ENCODE measurements at places on chromosomes 3 and 15.

DNA sequence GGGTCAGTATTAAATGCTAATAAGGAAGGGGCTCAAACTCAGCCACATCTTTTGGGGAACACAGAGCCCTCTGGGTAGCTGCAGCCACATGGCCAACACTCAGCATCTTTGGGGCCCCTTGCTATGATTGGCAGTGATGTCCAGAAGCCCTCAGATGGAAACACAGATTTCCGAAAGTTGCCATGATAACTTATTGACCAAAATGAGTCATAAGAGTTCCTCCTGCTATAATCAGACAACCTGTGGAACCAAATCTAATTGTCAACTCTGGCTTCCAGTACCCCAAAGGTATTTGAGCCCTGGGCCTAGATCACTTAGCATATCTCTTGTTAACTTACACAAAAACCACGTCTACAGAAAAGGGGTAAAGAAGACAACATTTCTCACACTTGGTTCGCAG, 392.2 kb downstream of the KCNH8 start:
- no peak for DNase-seq

- DNase-seq: no peak
Measured at GRCh38 chr15:31439328-31439727, 112.7 kb downstream of the KLF13 start.

DNA sequence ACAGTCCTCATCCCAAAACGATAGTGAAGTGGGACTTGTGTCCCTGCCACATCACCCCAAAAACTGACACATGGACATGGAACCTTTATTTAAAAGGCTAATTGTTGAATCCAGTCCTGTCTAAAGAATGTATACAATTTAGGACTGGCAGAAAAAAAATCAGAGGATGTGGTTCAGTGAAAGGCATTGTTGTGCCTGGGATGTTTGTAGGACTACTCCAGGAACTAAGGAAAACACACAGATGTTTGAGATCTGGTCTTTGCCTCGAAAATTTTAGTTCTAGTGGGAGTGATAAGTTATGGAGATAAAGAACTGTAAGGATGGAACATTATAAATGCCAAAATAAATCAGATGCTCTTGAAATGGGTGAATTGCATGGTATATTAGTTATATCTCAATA, 27.2 kb downstream of the VGLL4 start:
- DNase-seq: no peak

DNA sequence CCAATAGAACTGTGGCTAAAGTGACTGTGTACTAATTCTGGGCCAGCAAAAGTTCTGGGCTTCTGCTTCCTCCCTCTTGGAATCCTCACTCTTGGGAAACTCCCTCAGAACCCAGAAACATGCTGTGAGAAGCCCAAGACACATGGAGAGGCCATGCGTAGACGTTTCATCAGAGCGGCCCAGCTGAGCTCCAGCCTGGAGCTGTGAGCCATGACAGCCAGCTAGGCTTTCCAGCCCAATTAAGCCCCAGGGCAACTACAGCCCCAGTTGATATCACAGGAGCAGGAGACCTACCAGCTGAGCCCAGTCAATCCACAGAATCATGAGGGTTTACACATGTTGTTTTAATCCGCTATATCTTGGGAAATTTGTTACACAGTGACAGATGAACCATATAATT, 43.6 kb upstream of the CNOT10 start:
- no peak for DNase-seq

- DNase-seq: no peak
Measured at GRCh38 chr3:126477061-126477380, 1.3 kb upstream of the ZXDC start.

- no peak for DNase-seq
Measured at GRCh38 chr3:10495003-10495402, 10.4 kb downstream of the ATP2B2 start.

DNA sequence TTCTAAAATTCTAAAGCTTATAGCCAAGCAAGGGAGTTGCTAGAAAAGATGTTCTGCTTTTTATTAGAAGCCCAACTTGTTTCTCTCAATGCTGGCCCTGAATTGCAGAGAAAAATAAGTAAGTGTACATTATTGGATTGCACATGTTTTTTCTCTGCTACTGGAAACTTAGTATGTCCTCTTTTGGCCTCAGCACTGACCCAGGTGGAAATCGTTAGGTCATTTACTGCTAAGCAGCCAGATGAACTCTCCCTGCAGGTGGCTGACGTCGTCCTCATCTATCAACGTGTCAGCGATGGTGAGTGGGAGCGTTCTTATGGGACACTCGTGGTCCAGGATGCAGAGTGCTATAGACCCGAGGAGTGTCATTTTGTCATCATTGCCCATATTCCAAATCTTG, 69.8 kb downstream of the DHX36 start:
- DNase-seq: no peak

- DNase-seq: no peak
Measured at GRCh38 chr3:17207979-17208378, 323.2 kb downstream of the PLCL2 start.

DNA sequence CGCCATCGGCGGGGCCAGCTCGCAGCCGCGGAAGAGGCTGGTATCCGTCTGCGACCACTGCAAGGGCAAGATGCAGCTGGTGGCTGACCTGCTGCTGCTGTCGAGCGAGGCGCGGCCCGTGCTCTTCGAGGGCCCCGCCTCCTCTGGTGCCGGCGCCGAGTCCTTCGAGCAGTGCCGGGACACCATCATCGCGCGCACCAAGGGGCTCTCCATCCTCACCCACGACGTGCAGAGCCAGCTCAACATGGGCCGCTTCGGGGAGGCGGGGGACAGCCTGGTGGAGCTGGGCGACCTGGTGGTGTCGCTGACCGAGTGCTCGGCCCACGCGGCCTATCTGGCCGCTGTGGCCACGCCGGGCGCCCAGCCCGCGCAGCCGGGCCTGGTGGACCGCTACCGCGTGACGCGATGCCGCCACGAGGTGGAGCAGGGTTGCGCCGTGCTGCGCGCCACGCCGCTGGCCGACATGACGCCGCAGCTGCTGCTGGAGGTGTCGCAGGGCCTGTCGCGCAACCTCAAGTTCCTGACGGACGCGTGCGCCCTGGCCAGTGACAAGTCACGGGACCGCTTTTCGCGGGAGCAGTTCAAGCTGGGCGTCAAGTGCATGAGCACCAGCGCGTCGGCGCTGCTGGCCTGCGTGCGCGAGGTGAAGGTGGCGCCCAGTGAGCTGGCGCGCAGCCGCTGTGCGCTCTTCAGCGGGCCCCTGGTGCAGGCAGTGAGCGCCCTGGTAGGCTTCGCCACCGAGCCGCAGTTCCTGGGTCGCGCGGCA, 1.8 kb downstream of the TLNRD1 start:
- no peak for DNase-seq

- DNase-seq: no peak
Measured at GRCh38 chr3:45736707-45737106, 47.5 kb downstream of the SACM1L start.

GRCh38 chr15:82640672-82641071, 6.5 kb downstream of the CPEB1 start:
- no peak for DNase-seq

- DNase-seq: no peak
Measured at GRCh38 chr3:36058404-36059030, 321.8 kb upstream of the STAC start.

DNA sequence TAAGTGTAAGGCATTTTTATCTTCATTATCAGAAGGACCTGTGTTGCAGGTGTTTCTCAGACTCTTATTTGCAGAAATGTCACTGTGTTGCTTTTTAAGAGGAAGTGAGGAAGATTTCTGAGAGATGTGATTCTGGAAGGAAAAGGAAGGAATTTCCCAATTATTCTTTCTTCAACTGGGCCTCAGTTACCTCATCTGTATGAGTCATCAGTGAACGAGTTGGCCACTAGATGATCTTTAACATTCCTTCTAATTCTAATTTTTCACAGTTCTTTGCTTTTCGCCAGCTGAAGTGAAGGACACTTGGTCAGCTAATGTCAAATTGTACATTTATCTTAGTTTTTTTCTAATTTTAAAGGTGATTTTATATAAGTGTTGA, 28.9 kb downstream of the CLEC3B start:
- DNase-seq: no peak

GRCh38 chr3:133607816-133608215, 34.3 kb downstream of the CDV3 start:
- DNase-seq: no peak

DNA sequence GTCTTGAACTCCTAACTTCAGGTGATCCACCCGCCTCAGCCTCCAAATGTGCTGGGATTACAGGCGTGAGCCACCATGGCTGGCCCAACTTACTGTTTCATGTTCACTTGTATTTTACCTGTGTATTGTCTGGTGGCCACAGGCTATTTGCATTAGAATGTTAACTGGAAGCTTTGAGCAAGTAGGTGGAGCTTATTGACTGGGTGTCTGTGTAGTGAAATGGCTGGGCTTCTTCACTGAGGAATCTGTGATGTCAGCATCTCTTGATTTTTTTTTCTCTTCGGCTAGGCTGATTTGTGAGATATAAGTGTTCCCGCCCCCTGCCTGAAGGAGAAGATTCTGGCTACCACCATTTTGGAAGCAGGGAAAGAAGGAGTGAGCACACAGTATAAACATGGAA, 237.8 kb upstream of the PEX5L start:
- DNase-seq: no peak

- no peak for DNase-seq
Measured at GRCh38 chr3:157471064-157471463, 32.2 kb downstream of the VEPH1 start.

DNA sequence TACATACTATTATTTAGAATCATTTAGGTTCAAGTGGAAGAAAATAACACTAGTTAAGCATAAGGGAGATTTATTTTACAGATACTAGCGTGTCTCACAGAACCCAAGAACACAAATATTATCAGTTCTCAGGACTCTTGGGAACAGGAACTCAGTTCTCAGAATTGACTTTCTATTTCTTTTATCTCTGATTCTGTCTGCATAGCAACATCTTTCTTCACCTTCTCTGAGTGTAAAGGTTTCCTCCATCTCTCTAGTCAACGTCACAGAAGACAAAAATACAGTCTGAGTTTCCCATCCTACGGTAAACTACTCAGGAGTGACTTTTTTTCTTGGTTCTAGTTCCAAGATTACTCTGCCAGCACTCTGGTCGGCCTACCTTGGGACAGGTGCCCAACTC, 220.0 kb downstream of the SV2B start:
- no peak for DNase-seq

DNA sequence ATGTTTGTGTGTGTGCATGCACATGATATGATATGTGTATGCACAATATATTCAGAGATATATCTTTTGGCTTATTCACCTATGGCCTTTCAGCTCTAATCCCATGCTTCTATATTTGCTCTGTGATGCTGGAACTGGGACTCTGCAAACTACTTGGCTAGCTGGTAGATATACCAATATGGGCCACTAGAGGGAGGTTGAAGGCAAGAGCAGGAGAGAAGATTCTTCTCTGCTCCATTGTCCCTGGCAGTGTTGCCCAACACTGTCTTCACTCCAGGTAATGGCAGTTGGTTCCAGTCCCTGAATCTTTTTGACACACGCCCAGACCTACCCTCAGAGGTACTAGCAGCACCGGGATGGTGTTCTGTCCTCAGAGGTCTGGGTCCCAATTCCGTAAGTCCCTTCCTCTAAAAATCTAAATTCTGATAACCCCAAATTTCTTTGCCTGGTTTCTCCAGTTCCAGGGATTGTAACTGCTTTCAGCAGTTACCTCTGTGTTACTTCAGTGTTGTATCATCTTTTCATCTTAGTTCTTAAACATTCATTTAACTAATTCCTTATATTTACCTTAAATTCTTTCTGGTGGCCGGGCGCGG, 44.7 kb downstream of the GTPBP8 start:
- peak; percentile 67 for DNase-seq

DNA sequence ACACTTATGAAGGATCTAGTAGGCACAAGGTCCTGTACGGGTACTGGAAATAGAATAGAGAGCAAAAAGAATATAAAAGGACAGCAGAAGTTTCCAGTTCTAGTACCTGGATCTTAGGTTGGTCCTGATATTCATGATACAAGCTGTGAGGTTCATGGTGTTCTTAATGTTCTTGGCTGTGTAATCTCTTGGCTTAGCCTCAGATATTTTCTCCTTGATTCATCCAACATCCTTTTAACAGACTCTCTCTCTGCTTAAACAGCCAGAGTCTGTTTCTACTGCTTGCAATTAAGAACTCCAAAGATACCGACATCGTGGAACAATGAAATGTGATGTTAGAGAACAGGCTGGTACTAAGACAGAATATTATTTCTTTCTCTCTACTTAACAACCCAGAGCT, 49.9 kb downstream of the CNTN3 start:
- DNase-seq: no peak

DNA sequence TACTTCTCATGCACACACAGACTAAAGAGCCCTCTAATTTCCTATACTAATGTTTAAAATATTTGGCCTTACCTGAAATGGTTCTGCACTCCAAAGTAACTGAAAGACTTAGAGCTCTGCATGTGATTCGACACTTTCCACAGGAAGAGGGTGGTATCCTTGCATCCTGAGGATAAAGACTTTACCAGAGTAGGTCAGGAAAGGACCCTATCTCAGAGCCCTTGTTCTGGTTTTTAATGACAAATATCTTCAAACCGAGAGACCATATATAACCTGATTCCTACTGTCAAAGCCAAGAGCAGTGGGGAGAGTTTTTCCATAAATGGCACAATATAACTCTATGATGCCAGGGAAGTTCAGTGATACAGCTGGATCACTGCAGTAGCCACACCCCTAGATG, at the start of gene GP5:
Gene GP5 (minus strand): TSS at position 101 of the 400 bp plus-strand sequence. CDS start 984 bp downstream, outside the sequence.
- no peak for DNase-seq

DNA sequence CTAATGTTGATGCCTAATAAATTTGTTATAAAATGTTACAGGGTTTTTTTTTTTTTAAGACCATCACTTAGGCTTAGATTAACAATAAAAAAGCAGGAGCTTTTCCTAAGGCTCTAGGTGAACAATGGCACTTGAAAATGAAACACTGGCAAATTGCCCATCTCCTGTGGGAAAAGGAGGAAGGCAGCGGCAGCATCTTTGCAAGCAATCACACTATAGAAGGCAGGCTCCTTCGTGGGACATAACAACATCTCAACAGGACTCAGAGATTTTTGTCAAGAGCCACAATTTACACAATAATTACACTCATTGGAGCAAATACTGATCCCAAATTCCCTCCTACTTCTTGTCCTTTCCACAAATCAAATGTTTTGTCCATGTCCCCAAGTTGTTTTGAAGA, 646.7 kb downstream of the ROBO2 start:
- no peak for DNase-seq

DNA sequence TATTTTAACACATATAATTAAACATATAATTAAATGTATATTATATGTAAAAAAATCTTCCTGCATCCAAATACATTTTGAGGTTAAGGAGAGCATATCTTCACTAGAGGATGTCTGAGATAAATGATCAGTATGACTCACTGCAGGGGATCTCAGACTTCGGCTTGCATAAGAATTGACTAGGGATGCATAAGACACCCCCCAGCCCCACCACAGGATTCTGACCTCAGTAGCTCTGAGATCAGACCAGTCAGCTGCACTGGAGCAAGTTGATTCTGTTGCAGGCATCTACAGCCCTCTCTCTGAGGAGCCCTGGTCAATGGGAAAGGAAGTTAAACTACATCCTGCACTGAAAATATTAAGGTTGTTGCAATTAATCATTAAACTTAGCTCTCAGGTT, 29.0 kb upstream of the TBC1D21 start:
- no peak for DNase-seq

Data from GM13977 (cell line).